ENCODE measurements at places on chromosomes 12 and 14.

DNA sequence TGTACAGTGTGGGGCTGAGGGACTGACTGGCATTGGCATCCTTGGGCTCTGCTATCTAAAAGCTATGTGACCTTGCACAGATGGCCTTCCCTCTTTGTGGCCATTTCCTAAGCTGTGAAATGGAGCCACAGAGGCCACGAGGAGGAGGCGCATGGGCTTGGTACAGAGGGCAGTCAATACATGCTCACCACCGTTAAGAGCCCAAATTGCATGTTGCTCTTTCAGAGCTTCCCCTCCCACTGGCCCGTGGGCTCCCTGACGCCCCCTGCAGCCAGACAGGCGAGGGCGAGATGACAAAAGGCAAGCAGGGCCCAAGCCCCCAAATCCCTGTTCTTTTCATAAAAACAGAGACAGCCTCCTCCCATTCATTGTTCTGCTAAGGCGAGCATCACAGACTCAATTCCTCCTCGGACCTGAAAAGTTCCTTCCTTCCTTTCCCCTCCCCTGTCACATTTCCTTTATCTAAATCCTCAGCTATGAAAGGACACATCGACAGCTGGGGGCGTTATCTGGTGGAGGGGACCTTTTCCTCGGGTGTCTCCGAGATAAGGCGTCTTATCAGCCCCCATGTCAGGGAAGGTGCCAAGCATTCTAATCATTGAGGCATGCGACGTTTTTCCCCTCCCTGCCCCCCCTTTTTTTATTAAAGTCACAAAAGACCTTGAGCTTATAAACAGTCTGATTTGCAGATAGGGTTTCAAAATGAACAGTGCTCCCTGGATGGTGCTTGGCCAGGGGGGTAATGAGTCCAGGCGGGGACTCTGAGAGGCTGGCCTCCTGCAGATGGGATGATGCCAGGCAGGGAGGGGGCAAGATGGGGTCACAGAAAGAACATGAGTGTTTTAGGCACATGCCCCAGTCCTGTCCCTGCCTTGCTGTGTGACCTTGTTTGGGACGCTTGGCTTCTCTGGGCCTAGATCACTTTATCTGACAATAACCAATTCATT lies 26.4 kb downstream of the FAM222A start:
- no peak for DNase-seq

DNA sequence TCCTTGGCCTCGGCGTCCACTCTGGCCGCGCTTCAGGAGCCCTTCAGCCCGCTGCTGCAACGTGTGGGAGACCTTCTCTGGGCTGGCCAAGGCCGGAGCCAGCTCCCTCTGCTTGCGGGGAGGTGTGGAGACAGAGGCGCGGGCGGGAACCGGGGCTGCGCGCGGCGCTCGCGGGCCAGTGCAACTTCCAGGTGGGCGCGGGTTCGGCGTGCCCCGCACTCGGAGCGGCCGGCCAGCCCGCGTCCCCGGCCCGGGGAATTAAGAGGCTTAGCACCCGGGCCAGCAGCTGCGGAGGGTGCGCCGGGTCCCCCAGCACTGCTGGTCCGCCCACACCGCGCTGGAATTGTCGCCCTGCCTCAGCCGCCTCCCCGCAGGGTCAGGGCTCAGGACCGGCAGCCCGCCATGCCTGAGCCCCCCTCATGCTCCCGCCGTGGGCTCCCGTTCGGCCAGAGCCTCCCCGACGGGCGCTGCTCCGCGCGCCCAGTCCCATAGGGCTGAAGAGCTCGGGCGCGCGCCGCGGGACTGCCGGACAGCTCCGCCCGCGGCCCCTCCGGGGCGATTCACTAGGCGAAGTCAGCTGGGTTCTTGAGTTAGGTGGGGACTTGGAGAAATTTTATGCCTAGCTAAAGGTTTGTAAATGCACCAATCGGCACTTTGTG lies 673.9 kb downstream of the SLC16A7 start:
- no peak for DNase-seq

- DNase-seq: no peak
Measured at GRCh38 chr14:22047115-22047514, 373.5 kb upstream of the OR4E1 start.

- no peak for DNase-seq
Measured at GRCh38 chr12:75739912-75740311, 228.5 kb upstream of the KRR1 start.

- no peak for DNase-seq
Measured at GRCh38 chr12:117494833-117495655, 133.6 kb upstream of the NOS1 start.

GRCh38 chr12:28104316-28104715 lies 85.9 kb upstream of the CCDC91 start:
- DNase-seq: no peak

GRCh38 chr12:27555361-27555760 lies 31.4 kb downstream of the PPFIBP1 start:
- DNase-seq: no peak

DNA sequence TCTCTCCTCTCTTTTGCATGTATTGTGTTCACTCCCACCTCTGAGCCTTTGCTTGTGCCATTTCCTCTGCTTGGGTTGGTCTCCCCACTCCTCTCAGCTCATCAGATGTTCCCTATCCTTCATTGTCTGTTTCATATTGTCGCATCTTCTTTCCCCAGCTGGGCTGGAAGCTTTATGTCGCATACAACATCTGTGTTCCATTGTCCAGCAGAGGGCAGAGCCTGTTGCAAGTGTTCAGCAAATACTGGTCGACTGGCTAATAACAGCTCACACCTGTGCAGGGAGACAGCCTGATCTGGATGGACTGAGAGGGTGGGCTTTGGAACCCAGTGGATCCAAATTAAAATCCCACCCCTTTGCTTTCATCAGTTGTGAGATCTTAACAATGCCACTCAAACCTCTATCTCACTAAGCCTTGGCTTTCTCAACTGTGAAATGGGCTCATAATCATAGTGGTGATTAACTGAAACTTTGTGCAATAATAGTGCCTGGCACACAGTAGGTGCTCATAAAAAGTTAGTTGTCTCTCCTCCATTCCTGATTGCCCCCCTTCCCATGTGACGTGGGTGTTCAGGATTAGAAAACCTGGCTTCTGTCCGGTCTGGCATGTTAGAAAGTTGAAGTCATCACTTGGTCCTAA lies 75.8 kb downstream of the RIN3 start:
- DNase-seq: no peak

DNA sequence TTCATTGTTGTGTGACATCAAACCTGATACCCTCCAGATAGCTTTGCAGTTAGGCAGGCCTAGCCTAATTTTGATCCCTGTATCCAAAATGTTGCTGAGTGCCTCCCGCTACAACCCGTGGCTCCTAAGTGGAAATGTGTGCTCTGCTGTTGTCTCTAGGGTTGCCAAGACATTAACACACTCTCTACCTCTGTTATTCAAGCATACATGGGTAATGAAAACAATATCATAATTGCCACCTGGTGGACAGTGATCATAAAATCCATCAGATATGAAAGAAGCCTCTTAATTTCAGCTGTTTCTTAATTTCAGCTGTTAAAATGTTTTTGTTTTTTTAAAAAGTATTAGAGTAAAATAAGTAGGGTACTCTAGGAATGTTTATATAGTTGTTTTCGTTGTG lies 93.5 kb downstream of the PLEKHA5 start:
- DNase-seq: no peak

DNA sequence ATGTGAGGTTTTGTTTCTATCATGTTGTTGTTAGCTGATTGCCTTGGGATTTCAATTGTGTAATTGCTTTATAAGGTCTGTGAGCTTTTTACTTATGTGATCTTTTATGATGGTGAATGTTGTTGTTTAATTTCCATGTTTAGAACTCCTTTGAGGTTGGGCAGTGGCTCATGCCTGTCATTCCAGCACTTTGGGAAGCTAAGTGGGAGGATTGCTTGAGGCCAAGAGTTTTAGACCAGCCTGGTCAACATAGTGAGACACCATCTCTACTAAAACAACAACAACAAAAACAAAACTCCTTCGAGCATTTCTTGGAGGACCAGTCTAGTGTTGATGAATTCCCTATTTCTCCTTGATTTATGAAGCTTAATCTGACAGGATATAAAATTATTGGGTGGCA lies 102.1 kb upstream of the PMCH start:
- DNase-seq: no peak

- peak; percentile 67 for DNase-seq
Measured at GRCh38 chr14:103500148-103500990, 22.3 kb downstream of the CKB start.

GRCh38 chr12:93180566-93180965 lies 197.2 kb upstream of the NUDT4 start:
- DNase-seq: no peak

- no peak for DNase-seq
Measured at GRCh38 chr14:51653079-51653774, 1.5 kb downstream of the FRMD6 start.

DNA sequence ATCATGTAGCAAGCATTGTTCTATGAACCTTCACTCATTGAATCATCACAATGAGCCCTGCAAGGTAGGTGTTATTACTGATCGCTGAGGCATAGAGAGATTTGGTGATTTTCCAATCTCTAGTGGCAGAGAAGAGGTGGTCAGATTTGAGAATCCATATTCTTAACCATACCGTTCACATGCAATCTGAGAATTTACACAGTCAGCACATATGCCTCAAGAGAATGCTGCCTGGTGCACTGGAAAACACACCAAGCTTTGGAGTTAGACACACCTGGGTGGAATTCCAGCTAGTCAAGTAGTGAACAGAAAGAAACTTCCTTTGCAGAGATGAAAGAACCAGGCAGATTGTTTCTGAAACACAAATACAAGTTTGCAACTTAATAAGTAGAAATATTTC lies 94.1 kb downstream of the LGR5 start:
- DNase-seq: no peak

Measured in stimulated activated CD8-positive, alpha-beta memory T cell treated with anti-CD3 and anti-CD28 coated beads, Interleukin-7, amount 100 ng/mL, for 1 hour (primary cell).